ENCODE measurements at places on chromosomes 12 and 14.
A peak's percentile ranks its signal among the peaks of the same experiment; 100 is the strongest.

GRCh38 chr14:45247427-45247826, 5.6 kb downstream of the MIS18BP1 start:
- DNase-seq: peak; percentile 41

GRCh38 chr12:89230376-89231315, 121.7 kb downstream of the DUSP6 start:
- DNase-seq: no peak

DNA sequence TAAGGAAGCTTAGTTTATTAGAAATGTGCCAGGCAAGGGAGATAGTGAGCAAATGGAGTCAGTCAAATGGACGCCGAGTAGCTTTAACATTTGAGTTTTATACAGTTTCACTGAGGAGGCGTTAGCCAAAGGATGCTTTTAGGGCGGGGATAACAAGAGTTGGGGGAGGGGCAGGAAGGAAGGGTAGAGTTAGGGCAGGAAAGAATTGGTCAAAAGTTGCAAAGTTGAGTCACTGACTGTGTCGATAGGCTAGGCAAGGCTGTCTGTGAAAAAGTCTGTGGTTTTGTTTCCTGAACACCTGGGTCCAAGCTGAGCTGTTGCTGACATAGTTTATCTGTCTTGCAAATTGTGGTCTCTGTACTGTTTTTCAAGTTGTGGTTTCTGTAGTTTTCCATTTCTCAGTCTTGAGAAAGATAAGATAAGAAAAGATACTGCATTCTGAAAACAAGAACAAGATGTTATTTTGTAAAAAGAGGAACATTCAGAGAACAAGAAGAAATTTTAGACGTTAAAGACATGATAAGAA, 62.6 kb upstream of the RESF1 start:
- DNase-seq: peak; percentile 71

- peak; percentile 61 for DNase-seq
Measured at GRCh38 chr12:56838621-56839488, 75.7 kb downstream of the HSD17B6 start.

DNA sequence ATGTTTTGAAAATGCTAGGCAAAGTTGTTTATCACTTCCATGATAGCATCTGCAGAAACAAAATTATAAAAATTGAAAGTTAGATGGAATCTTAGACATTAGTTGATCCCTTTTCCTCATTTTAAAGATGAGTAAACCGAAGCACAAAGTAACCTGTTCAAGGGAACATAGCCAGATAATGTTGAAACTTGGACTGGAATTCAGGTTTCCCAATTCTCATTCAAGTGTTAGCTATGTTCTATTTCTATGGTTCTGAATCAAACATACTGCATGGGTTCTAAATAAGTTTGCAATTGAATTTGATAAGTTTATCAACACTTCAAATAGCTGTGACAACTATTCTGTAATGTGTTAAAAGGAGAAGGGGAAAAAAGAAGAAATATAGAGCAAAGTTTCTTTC, 122.4 kb upstream of the SOX5 start:
- DNase-seq: no peak
